ENCODE measurements at places on chromosomes 2 and 18.

DNA sequence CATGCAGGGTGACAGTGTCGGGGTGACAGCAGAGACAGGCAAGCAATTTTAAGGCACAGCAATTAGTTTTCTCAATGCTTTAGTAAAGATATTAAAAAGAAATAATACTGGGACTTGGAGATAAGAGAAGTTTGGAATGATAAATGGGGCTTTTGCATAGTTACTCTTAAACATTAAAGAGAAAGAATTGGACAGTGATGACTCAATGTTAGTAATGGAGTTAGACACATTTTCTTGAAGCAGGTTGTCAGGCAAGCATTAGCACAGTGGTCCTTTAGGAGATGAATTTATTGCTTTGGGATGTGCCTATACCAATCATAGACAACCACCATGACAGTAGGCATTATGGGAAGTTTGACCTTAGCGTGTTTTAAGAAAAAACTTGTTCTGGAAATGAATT is 228.3 kb upstream of the RAB12 start:
- DNase-seq: no peak

DNA sequence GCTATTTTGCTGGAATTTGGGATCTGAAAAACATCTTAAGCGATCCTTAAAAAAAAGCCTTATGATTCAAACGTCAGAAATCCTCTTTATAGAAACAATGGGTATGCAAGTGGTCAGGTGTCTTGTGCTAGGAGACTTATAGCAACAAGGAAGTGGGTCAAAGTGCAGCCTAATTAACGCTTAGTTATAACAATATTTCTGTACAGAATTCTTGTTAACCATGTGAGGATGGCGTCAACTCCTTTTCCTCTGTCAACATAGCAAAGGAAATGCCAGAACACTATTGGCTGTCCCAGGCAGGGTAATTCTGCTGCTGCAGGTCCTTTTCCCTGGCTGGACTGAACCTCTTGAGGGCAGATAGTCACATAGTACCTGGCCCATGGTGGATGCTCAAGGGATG is 189.4 kb downstream of the MSH2 start:
- DNase-seq: no peak

DNA sequence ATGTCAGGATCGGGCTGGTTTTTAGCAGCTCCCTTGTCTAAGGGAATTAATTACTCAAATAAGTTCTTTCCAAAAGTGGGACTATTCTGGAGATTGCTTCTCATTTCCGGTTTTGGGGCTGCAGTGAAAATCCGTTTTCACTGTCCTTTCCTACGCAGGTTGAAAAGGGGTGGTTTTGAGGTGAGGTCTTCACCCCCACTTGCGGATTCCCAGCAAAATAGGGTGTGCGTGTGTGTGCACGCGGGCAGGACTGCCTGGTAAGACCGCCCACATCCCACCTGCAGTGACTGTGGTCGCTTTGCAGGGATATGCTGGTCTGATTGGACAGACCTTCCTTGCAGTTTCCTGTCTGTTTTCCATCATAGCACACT is 472 bp upstream of the PLEKHM3 start:
- DNase-seq: no peak

GRCh38 chr18:77671456-77672167 is 422.0 kb downstream of the GALR1 start:
- no peak for DNase-seq

DNA sequence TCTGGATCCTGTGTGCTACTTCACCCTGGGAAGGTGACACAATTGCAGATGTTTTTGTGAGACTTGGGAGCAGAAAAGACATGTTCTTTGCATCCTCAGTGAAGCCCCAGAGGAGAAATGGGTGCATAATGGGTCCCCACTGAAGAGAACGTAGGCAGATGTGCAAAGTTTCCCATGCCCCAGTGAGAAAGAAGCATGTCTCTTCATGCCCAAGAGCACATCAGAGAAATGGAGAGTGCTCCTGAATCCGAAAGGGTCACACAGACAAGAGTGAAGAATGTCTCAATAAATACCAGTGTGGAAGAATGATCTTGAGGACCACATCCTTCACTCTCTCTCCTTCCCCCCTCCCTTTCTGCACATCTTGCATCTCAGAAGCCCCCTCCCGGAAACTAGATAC is 167.7 kb downstream of the TMEM247 start:
- no peak for DNase-seq

DNA sequence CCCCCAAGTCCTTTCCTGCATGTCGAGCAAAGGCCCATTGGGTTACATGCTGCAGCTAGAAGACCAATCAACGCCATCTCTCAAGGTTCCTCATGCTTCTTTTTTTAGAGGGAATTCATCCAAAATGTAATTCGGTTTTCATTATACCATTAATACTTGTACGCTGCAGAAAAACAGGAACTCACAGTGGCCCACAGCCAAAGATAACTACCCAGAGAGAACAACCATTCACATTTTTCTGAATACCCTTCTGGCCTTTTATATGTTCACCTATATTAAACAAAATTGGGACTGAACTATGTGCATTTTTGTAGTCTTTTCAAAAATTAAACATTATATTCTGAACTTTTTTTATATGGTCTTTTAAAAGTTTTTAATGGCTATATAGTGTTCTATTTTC is 25.8 kb downstream of the FARP2 start:
- DNase-seq: no peak

- no peak for DNase-seq
Measured at GRCh38 chr2:36545871-36546416, 52.0 kb downstream of the FEZ2 start.

- no peak for DNase-seq
Measured at GRCh38 chr2:238106698-238107524, 6.8 kb downstream of the ESPNL start.

DNA sequence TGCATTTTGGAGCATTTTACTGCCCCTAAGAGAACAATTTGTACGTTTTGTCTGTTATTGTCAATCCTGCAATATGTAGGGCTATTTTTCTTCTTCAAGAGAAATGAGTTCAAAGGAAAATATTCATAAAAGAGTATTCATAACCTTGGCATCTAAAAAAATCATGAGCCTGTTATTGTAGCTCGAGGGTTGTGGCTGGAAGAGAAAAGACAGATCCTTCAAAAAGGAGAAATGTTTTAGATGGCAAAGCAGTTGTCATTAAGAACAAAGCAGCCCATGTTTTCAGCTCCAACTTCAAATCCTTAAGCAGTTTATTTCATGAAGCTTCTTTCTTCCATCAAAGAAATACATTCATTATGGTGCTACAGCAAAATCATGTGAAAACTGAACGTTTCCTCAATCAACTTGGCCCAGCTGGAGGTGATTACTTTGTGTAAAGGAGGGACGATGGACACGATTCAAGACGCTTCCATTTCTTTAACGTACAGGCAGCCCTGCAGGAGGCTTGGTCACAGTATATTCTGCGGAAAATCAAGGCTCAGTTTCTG is 31.4 kb downstream of the QPCT start:
- DNase-seq: no peak

- DNase-seq: no peak
Measured at GRCh38 chr2:19575641-19576040, 217.2 kb upstream of the OSR1 start.

GRCh38 chr2:231360401-231360800 is 35.1 kb upstream of the B3GNT7 start:
- no peak for DNase-seq

GRCh38 chr2:65368468-65368867 is 63.9 kb downstream of the SPRED2 start:
- no peak for DNase-seq

DNA sequence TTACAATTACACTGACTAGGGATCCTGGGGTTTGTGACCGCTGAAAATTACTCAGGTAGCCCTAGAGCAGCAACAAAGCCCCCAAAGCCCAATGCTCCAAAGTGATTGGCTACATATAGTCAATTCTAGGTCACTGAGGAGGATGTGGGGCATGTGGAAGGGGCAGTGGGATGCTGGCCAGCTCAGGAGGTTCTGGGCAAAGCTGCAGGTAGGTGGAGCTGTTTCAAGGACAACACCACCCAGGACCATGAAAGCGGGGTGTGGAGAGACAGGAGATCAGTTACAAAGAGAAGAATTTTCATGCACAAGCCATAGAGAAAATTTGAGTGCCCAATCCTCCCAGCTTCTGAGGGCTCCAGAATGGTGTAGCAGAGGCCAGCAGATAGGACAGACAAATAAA is 75.0 kb upstream of the CCDC85A start:
- no peak for DNase-seq

GRCh38 chr2:204989877-204990276 is 444.6 kb downstream of the PARD3B start:
- no peak for DNase-seq

GRCh38 chr18:58966005-58966677 is 101.5 kb downstream of the ZNF532 start:
- DNase-seq: no peak

DNA sequence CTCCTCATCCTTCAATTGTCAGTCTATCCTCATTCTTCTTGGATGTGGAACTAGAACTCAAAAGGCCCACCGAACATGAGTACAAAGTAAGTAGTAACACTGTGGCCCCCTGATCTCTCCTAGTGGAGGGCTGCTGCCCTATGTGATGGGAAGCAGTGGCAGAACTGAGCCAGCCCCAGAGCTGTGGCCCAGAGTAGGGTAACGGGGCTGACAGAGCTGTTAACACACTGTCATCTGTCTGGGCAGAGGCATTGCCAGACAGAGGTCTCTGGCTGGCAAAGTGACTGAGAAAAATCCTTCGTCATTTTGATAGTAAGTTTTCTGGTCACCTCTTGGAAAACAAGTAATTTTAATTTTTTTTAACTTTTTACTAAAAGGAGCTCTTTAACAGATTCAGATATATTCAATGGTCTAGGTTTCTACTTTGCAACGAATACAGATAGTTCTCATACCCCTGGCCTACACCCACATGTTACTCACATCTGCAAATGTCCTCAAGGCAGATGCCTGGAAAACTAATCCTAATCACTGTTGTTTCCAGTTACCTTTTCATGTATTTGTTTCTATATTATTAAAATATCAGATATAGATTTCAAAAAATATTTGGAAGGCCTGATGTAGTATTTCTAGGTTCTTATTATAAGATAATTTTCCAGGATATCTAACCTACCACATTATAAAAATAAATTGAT is 588.7 kb downstream of the CPS1 start:
- DNase-seq: no peak

- DNase-seq: no peak
Measured at GRCh38 chr18:48023334-48024008, 93.0 kb upstream of the SMAD2 start.

- DNase-seq: no peak
Measured at GRCh38 chr2:82411071-82411470, 2048.0 kb downstream of the SUCLG1 start.

DNA sequence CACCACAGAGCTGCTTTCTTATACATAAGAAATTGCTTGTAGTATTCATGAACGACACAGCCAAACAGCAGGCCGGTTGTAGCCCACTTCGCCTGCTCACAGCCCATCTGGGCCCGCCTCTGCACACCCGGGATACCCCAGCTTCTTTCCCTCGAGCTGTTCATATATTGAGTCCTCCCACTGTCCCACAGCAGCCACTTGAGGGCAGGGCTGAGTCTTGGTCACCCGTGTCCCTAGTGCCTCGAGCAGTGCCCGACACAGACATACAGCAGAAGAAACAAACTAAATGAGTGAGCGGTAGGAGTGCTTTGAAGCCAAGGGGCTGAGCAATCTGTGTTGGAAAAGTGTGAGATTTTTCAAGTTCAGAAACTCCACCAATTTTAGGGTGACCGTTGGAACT is 251.4 kb downstream of the KLHL29 start:
- DNase-seq: no peak

GRCh38 chr18:54558609-54559585 is 32.1 kb upstream of the DYNAP start:
- no peak for DNase-seq

DNA sequence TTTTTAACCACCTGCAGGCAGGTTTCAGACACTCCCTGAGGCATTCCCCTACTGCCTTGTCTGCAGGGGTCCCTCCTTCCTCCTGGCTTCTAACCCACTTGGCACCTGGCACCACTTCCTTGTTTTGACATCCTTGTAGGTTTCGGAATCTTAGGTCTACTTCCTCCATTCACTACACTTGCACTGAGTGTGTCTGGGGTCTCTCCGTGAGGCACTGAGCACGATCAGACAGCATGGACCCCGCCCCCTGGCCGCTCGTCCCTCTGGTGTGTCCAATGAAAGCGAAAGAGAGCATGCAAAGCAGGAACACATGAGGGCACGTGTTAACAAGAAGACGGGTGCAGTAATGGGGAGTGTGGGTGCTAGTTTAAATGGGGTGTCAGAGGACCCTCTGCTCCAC is 63.8 kb downstream of the HAUS1 start:
- no peak for DNase-seq

GRCh38 chr2:69742322-69742952 is 503 bp downstream of the ANXA4 start:
- no peak for DNase-seq

- no peak for DNase-seq
Measured at GRCh38 chr18:63002803-63003445, 287.6 kb downstream of the PHLPP1 start.

- DNase-seq: no peak
Measured at GRCh38 chr2:70258532-70258875, 567 bp downstream of the PCYOX1 start.

- DNase-seq: no peak
Measured at GRCh38 chr2:149625671-149626070, 38.1 kb upstream of the MMADHC start.

DNA sequence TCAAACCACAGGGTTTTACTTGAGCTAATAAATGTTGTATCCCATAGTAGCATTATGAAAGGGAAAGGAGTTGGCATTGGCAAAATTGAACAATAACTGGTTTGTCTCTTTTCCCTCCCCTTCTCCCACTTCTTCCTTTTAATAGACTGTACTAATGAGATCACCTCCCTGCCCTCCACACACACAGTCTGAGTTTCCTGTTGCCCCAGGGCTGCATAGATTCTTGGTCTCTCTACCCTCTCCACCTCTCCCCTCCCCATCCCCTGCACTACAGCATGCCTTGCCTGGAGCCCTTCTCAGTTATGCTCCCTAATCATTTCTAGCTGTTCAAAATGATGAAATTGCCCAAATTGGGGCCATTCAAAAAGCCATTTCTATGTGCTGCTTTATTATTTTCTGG is 37.2 kb upstream of the NEMP2 start:
- DNase-seq: no peak

DNA sequence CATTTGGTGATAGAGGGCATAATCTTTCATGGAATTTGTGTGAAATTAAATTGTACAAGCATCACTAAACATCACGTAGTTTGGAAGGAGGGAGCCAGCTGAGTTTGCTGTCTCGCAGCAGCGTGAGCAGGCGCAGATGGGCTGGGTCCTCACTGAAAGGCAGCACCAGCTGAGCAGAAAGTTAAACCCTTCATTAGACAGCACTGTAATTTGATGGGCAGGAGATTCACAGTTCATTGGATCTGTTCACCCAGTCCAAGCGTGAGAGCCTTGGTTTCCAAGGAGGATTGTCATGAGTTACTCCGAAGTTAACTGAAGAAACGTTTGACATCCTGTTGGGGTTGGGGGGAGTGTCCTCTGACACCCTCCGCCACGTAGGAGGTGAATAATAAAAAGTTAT is 89.8 kb upstream of the NFATC1 start:
- no peak for DNase-seq

GRCh38 chr18:79575891-79576685 is 103.5 kb upstream of the CTDP1 start:
- DNase-seq: no peak

- no peak for DNase-seq
Measured at GRCh38 chr2:169523681-169524080, 14.2 kb downstream of the KLHL41 start.

GRCh38 chr18:46434629-46435028 is 222.4 kb downstream of the LOXHD1 start:
- no peak for DNase-seq

All from stimulated activated CD8-positive, alpha-beta memory T cell treated with anti-CD3 and anti-CD28 coated beads, Interleukin-7, amount 100 ng/mL, for 48 hours (primary cell).